ENCODE measurements at places on chromosomes 2 and 18. TPM values are rescaled to one million over a fixed set of nuclear protein-coding genes. Genes with fewer than 3 reads are reported as not detected.

The IGFBP5 gene
- total RNA-seq: 270 TPM

The GAREM1 gene
- 1.8 TPM for total RNA-seq

The TMEM214 gene
- 38.1 TPM for total RNA-seq

The TUBA4B gene
- not detected for total RNA-seq

The MC5R gene
- total RNA-seq: not detected

The CPLX4 gene
- not detected for total RNA-seq

The SKOR2 gene
- total RNA-seq: not detected

The SLC9A4 gene
- total RNA-seq: under 0.01 TPM

The IL18RAP gene
- total RNA-seq: not detected

The ZC3H6 gene
- 4.4 TPM for total RNA-seq

The FKBP1B gene
- total RNA-seq: 10.4 TPM

The ARID5A gene
- total RNA-seq: 29.5 TPM

The GRHL1 gene
- 0.19 TPM for total RNA-seq

The PLA2R1 gene
- total RNA-seq: 50.0 TPM

All from aortic smooth muscle cell (primary cell).